ENCODE measurements at places on chromosomes 3 and 15.

- no peak for DNase-seq
Observed at GRCh38 chr3:167520266-167521005, 46.6 kb upstream of the SERPINI2 start.

DNA sequence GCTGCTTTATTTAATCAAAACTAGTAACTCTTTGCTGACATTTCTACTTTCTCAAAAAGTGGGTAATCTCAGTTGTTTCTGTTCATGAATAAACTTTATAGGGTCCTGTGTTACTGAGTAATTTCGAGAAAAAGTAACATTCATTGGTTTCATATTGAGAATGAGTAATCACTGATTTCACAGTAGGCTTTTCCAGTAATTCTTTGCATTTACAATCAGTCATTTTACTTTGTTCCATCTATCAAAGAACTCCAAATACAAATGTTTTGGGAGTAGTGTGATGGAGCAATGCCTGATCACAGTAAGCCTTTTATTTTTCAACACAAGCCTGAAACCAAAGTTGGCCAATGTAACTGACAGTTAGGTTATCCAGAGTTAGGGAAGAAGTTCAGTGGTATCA, 353.6 kb downstream of the ULK4 start:
- DNase-seq = no peak

DNA sequence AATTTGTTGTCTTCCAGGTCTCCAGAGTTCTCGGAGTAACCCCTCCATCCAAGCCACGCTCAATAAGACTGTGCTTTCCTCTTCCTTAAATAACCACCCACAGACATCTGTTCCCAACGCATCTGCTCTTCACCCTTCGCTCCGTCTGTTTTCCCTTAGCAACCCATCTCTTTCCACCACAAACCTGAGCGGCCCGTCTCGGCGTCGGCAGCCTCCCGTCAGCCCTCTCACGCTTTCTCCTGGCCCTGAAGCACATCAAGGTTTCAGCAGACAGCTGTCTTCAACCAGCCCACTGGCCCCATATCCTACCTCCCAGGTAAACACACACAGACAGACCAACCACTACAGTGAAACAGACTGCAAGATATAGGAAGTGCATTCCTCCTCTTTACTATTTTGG, 87.9 kb upstream of the BLM start:
- no peak for DNase-seq

DNA sequence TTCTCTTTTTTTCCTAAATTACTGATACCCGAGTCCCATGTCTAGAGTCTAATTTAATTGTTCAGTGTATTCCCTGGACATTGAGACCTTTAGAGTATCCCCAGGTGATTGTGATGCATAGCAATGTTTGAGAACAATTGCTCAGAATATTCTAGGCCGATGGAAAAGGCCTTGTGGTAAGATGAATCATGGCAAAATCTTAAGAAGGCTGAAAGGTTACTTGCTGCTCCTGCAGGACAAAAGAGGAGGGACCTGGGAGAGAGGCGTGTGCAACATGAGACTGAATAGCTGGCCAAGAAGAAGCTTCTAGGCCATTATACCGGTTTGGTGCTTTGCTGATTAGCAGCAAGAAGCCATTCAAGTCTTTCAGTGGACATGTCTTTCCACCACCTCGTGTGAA, 256.6 kb downstream of the ROBO2 start:
- DNase-seq = no peak

DNA sequence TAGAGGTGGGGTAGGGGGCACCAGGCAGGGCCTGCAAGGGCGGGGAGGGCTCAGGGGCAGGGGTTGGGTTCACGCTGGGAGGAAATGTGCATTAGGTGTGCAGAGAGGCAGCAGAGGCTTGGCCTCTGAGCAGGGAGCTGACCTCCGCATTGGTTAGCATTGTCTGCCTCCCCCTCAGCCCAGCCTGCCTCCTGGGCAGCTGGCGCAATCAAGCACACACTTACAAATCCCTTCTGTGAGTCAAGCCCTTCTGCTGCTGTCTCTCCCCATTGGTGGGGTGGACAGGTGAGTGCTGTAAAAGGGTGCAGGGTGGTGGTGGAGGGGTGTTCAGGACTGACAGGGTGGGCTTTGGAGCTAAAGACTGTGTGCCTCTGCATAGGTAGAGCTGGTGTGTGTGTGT, 9.3 kb downstream of the LOXL1 start:
- DNase-seq = no peak

DNA sequence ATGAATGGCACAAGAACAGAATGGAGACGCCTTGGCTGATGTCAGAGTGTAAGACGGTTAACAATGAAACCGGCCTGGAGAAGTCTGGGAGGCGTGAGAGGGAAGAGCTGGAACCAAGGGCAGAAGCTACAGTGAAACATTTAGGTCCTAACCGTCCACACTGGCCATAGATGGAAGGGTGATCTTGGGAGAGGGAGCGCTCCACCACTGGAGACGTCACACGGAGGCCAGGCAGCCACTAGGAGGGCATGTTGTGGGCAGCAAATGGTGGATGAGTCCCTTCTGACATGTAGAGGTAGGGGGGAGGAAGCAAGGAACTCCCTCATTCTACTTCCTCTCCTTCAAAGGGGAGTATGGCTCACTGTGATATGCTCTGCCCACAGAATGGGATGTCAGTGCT, 23.8 kb downstream of the FEM1B start:
- DNase-seq = no peak

DNA sequence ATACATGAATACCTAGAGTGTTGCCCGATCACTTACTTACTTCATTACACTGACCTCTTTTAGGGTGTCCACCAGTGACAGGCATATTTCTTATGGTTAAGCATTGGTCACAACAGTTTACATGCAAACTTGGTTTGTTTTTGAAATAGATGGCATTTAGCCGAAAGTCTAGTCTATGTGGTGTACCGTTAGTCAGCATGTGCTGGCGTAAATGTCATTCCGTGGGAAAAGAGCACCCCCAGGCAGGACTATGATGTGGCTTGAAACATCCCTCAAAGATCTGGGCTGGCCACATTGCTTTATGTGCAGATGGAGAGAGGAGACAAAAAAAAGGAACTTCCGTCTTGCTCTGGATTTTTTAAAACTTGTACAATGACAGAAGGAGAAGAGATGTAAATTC, 357.0 kb upstream of the ICE2 start:
- DNase-seq = no peak

DNA sequence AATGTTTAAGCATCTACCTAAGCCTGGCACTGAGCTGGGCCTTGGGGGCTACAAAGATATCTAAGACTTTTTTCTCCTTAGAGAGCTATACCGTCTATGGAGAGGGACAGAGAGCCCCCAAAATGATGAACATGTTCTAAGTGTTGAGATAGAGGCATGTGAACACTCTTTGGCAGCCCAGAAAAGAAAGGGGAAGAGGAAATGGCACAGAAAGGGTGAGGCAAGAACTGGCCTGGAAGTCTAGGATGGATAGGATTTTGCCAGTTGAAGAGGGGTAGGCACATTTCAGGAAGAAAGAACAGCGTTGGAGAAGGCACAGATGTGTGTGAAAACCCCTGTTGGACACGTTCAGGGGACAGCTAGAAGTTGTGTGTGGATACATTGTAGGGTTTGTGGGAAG, 276.2 kb upstream of the LRRFIP2 start:
- DNase-seq = no peak

GRCh38 chr3:184805351-184806038, 6.5 kb upstream of the VPS8 start:
- DNase-seq = no peak

DNA sequence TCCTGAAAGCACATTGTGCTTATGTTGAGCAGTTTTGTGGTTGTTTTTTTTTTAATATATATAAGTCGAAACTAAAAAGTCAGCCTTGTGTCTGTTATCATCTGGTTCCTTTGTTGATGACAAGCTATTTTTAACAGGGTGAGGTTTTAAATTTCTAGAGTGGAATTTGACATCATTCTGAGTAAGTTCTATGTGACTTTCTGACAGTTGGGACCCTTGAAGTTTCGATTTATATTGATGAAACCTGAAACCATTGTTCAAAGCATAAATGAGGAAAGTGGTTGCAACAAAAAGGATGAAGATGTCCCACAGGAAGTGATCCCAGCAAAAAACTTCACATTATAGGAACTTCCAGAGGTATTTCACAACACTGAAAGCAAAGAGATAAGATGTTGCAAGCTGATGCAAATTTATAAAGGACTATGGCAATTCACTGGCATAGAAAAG, 94.0 kb downstream of the CYP19A1 start:
- no peak for DNase-seq

DNA sequence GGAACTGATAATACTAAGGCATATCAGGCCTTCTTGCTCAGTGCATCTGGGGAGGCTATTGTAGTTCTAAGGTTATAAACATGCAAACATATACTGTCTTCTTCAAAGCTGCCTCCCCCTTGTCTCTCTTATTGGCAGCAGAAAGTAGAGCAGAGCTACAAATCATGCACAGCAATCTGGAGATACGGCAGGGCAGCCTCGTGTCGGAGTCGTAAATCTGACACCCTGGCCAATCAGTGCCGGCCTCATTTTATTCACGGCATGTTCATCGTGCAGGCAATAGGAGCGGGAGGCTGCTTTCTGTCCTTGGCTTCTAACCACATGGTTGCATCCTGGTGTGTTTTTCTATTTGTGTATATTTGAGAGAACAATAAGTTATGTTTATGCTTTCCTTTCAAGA, 300.2 kb upstream of the CNTN6 start:
- DNase-seq = no peak

- no peak for DNase-seq
Observed at GRCh38 chr3:189677667-189678066, 46.5 kb downstream of the TP63 start.

GRCh38 chr3:72951259-72951722, 45.3 kb upstream of the PPP4R2 start:
- no peak for DNase-seq

DNA sequence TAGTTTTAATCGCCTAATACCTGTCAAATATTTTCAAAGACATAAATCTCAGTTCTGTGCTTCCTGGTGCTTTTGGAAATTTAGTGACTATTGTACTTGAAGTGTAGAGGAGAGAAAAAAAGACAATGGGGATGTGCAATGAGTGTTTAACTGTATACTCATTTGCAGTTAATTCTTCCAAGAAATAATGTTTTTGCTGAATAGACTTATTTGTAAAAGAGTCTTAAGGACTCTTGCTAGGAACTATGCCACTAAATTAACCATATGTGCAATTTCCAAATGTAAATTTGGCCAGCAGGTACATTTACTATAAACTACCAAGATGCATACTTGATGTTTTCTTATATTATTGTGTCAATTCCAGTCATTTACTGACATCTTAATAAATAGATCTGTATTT, 2.0 kb downstream of the CHMP2B start:
- DNase-seq = no peak

DNA sequence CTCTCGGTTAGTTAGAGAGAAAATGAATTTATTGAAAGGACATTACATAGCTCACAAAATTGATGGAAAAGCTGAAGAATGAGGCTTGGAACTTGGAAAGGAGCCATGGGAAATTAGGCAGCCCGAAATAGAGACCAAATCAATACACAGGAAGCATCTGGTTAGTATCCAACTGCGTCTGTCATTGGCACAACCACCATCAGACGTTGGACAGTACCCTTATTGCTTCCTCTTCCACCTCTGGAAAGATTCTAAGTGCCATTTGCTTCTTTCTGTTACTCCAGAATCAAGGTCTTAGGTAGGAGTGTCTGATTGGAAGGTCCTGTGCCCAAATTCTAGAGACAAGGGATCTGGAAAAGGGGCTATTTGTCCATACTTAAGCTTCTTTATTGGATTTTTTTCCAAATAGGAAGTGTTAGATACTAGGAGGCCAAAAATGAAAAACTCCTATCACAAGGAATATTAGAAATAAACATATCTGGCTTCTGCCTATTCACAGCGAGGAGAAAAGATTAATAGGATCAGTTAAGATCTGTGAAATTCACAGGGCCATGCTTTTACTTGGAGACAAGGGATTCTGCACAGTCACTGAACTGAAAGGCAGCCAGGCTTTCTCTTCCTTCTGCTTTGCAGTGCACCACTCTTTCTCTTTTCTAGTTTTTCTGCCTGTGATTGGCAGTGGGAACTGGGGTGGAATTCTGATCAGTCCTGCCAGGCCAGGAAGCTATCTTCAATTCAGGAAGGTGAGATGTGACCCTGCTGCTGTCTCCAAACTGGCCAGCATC, 10.7 kb upstream of the HACD2 start:
- DNase-seq = no peak

GRCh38 chr3:4985330-4986174, 6.3 kb downstream of the BHLHE40 start:
- no peak for DNase-seq

DNA sequence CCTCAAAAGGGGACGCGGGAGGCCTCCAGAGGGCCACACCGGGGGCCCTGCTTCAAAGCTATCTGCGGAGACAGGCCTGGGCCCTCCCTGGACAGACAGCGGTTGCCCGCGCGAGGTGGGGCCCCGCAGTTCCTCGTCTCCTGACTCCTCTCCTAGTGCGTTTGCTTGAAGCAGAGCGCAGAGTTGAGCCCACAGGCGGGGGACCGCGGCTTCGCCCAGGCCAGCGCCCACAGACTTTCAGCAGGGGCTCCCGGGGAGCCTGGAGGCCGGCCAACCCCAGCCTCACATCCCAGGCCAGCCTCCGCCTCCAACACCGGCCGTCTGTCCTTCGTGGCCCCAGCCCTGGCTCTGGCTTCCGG, 540 bp upstream of the ADAMTS7 start:
- no peak for DNase-seq

GRCh38 chr3:71119171-71119570, 464.4 kb downstream of the FOXP1 start:
- no peak for DNase-seq

- DNase-seq = no peak
Observed at GRCh38 chr3:129644836-129645235, 38.4 kb upstream of the PLXND1 start.

DNA sequence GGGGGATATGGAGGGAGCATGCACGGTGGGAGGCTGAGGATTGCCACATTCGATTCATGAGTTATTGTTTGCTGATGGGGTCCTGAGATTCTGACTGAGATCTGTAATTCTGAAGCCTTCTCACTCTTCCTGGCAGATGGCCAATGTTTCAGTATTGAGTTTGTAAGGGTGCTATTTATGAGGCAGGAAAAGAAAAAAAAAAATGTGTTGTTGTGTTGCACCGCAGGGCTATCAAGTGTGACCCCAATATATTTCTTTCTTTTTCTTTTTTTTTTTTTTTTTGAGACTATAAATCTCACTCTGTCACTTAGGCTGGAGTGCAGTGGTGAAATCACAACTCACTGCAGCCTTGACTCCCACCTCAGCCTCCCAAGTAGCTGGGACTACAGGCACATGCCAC, 3.2 kb upstream of the SENP2 start:
- DNase-seq = no peak

GRCh38 chr3:128725547-128726022, 398 bp upstream of the RAB7A start:
- DNase-seq = no peak

GRCh38 chr15:85804481-85805170, 9.9 kb upstream of the KLHL25 start:
- no peak for DNase-seq

GRCh38 chr3:157098823-157099185, 61.1 kb downstream of the CCNL1 start:
- no peak for DNase-seq

DNA sequence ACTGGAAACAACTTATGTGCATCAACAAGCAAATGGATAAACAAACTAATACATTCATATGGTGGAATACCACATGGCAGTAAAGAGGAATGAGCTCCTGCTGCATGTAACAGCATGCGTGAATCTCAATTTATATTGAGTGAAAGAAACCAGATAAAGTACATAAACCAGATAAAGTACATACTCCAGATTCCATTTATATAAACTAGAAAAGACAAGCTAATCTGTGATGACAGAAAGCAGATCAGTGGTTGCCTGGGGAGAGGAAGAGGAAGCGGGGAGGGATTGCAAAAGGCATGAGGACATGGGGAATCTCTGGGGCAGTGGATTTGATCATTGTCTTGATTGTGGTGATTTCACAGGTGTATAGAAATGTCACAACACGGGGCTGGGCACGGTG, 34.2 kb downstream of the LIMD1 start:
- DNase-seq = no peak

All from hindlimb muscle (tissue), 1 donor.